ENCODE measurements at places on chromosomes 2 and 18. TPM values are rescaled to one million over a fixed set of nuclear protein-coding genes. Genes with fewer than 3 reads are reported as not detected.
A peak's percentile ranks its signal among the peaks of the same experiment; 100 is the strongest.

The SCN1A gene
- not detected for total RNA-seq

The CHRNG gene
- not detected for total RNA-seq

The STAT4 gene
- total RNA-seq: 122 TPM

The WDFY1 gene
- 66.2 TPM for total RNA-seq

The TUBA4B gene
- not detected for total RNA-seq

The DLX1 gene
- total RNA-seq: not detected

The CASP10 gene
- total RNA-seq: 47.8 TPM

The RIT2 gene
- total RNA-seq: not detected

The IL1RL1 gene
- 0.58 TPM for total RNA-seq

The TMEM178A gene
- total RNA-seq: 0.43 TPM

The FAM124B gene
- 2.1 TPM for total RNA-seq

The LINC00305 gene
- total RNA-seq: not detected

The COL4A3 gene
- not detected for total RNA-seq

The RGPD4 gene
- total RNA-seq: not detected

The ITGB1BP1 gene
- 112 TPM for total RNA-seq

The CCDC85A gene
- not detected for total RNA-seq

The SERPINB13 gene
- not detected for total RNA-seq

The CDKL4 gene
- total RNA-seq: 0.25 TPM

The ZNF396 gene
- 0.95 TPM for total RNA-seq

The MBD2 gene
- total RNA-seq: 133 TPM

The ATP8B1 gene
- total RNA-seq: not detected

The ZSCAN30 gene
- total RNA-seq: 14.6 TPM

The CDCA7 gene
- 65.2 TPM for total RNA-seq

The ZNF2 gene
- total RNA-seq: 3.9 TPM

GRCh38 chr2:152440049-152440448 lies 105.1 kb downstream of the FMNL2 start:
- no peak overlapping the region for H3K27ac ChIP-seq
- no peaks in the 10 kb centered on the region for H3K4me1 ChIP-seq
- peaks cover 17% of the 10 kb centered on the region for H3K27me3 ChIP-seq
- no peak overlapping the region for H3K4me3 ChIP-seq

- no peak for DNase-seq
- H3K36me3 ChIP-seq: peaks cover 3% of the 10 kb centered on the region
- peaks cover 54% of the 10 kb centered on the region for H3K4me1 ChIP-seq
- H3K27me3 ChIP-seq: no peaks in the 10 kb centered on the region
- H3K4me3 ChIP-seq: no peak overlapping the region
Observed at GRCh38 chr2:24579053-24579803, 88.2 kb downstream of the NCOA1 start.

DNA sequence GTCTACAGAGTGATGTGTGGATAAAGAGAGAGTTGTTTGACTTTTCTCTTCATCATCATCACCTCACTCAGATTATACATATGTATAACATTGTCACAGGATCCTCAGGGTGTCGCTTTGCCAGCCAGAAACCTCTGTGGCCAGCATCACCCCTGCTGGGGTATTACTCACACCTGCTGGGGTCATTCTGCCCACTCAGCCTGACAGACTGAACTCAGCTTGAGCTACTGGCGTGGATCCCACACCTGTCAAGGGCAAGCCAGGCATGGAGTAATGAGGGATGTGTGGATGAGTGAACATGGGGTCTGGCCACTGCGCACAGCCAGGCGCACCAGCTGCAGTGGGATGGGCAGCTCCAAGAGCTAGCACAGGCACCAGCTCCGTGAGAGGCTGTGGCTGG lies 870.6 kb downstream of the CBLN2 start:
- H3K4me1 ChIP-seq: no peaks in the 10 kb centered on the region
- DNase-seq: no peak
- H3K27ac ChIP-seq: no peak overlapping the region

DNA sequence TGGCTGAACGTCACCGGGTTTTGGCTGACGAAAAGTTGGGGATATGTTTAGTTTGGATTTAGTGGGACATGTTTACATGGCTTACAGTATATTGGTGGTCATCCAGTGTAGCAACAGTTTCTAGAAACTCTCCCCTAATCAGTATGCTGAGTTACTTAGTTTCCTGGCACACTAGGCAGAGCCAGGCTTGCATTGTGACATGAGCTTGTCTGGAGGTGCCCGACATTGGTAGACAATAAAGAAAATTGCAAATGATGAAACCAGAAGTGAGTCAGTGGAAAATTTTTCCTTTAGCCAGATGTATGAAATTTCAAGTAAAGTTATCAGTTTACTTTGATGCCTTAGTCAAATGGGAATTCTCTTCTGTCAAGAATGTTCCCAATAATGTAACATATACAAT lies 276.1 kb downstream of the RDH14 start:
- no peak for DNase-seq
- no peaks in the 10 kb centered on the region for H3K36me3 ChIP-seq
- no peaks in the 10 kb centered on the region for H3K27me3 ChIP-seq
- no peak overlapping the region for H3K27ac ChIP-seq

- H3K36me3 ChIP-seq: no peaks in the 10 kb centered on the region
- H3K27ac ChIP-seq: no peak overlapping the region
- DNase-seq: no peak
- H3K4me3 ChIP-seq: no peak overlapping the region
- H3K4me1 ChIP-seq: no peaks in the 10 kb centered on the region
- no peaks in the 10 kb centered on the region for H3K27me3 ChIP-seq
Observed at GRCh38 chr18:44341759-44342158, 338.9 kb upstream of the SETBP1 start.

GRCh38 chr2:98461498-98462049 lies 16.9 kb downstream of the INPP4A start:
- DNase-seq: no peak
- peaks cover 95% of the 10 kb centered on the region for H3K4me1 ChIP-seq
- peak overlapping the region; percentile 97 for H3K27ac ChIP-seq
- no peaks in the 10 kb centered on the region for H3K27me3 ChIP-seq
- no peak overlapping the region for H3K4me3 ChIP-seq

- DNase-seq: no peak
- H3K36me3 ChIP-seq: no peaks in the 10 kb centered on the region
Observed at GRCh38 chr18:48165111-48165866, 234.8 kb upstream of the SMAD2 start.

- peaks cover 6% of the 10 kb centered on the region for H3K4me1 ChIP-seq
- H3K27ac ChIP-seq: no peak overlapping the region
- DNase-seq: no peak
- no peak overlapping the region for H3K4me3 ChIP-seq
Observed at GRCh38 chr18:58525928-58526424, 102.9 kb downstream of the ALPK2 start.

DNA sequence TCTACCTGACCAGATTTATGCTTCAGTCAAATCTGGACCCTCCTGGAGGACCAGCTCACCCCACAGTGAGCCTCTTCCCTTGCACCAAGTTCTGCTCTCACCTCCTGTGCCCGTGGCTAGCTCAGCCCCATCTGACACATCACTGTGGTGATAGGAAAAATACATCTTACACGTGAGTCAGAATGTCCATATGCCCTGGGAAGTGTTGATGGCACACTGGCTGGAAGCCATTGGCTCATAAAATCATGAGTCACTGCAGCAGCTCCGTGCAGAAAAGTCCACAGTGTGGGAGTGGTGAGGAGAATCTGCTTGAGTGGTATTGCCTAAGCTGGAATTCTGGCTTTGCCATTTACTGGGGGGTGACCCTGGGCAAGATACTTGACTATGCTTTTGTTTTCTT lies 42.6 kb upstream of the RAPGEF4 start:
- DNase-seq: no peak
- no peak overlapping the region for H3K4me3 ChIP-seq
- H3K36me3 ChIP-seq: no peaks in the 10 kb centered on the region
- H3K27ac ChIP-seq: no peak overlapping the region
- peaks cover 2% of the 10 kb centered on the region for H3K27me3 ChIP-seq

GRCh38 chr2:223969856-223970255 lies 12.6 kb downstream of the MRPL44 start:
- H3K36me3 ChIP-seq: peaks cover 25% of the 10 kb centered on the region
- H3K4me1 ChIP-seq: peaks cover 5% of the 10 kb centered on the region
- H3K27me3 ChIP-seq: no peaks in the 10 kb centered on the region
- H3K27ac ChIP-seq: no peak overlapping the region
- DNase-seq: no peak

DNA sequence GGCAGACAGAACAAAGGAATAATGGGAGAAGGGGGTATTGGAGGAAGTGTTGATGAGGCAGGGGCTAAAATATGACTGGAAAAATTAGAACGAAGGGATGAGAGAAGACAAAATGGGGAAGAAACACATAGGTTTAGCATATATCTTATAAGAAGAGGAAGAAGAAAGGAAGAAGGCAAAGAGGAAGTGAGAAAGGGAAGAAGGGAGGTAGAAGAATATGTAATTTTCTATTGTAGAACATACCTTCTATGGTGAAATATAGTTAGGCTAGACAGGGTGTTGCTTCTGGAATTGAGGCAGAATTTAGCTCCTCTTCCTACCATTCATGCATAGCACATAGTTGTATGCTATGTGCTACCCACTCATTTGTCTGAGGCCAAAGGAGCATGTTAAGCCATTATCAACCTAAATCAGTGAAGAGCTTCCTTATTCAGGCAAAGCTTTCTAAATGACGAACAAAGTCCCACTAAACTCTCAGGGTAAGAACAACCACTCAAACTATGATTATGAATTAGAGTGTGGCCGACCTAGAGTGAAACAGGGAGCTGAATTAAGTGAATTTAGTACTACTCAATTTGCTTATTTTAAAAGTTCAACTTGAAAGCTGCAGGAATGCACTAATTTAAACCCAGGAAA lies 180.9 kb upstream of the GALNT5 start:
- no peaks in the 10 kb centered on the region for H3K27me3 ChIP-seq
- no peak overlapping the region for H3K27ac ChIP-seq
- DNase-seq: no peak
- no peaks in the 10 kb centered on the region for H3K4me1 ChIP-seq
- H3K4me3 ChIP-seq: no peak overlapping the region

GRCh38 chr2:19109518-19109917 lies 248.9 kb downstream of the OSR1 start:
- H3K36me3 ChIP-seq: no peaks in the 10 kb centered on the region
- no peak overlapping the region for H3K27ac ChIP-seq
- no peaks in the 10 kb centered on the region for H3K4me1 ChIP-seq
- no peaks in the 10 kb centered on the region for H3K27me3 ChIP-seq
- DNase-seq: no peak
- H3K4me3 ChIP-seq: no peak overlapping the region

DNA sequence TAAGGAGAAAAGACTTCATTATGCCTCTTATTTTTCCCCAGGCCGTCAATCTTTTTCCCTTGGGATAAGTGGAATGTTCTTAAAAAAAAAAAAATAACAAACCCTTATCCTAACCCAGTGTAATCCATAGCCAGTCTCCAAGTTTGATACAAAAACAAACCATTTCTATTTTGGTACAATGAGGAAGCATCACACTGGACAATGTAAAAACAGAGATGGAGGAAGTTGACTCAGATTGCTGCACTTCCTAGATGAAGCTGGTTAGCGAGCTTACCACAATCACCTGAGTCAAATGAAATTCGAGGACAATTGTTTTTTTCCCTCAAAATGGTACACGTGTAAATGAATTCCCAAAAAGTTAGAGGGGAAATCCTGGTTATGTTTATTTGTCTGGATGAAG lies 259.7 kb downstream of the TCF4 start:
- H3K36me3 ChIP-seq: no peaks in the 10 kb centered on the region
- DNase-seq: no peak
- no peaks in the 10 kb centered on the region for H3K4me1 ChIP-seq
- H3K27ac ChIP-seq: no peak overlapping the region

DNA sequence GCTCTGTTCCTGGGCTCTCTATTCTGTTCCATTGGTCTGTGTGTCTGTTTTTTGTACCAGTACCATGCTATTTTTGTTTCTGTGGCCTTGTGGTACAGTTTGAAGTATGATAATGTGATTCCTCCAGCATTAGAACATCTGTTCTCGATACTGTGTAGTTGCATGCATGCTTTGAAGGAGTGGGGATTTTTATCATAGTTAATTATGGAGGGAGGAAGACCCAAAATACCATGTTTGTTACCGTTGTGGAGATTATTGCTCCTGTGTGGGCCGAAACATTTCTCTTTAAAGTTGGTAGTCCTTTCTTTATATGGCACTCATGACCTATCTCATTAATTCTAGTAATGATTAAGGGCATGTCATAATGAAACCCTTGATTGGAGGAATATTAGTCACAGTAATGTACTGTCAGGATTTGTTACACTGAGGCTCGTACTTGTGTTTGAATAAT lies 87.6 kb downstream of the TTC27 start:
- H3K4me3 ChIP-seq: no peak overlapping the region
- peaks cover 27% of the 10 kb centered on the region for H3K36me3 ChIP-seq

GRCh38 chr18:77108821-77109647 lies 23.5 kb downstream of the MBP start:
- H3K27me3 ChIP-seq: no peaks in the 10 kb centered on the region
- no peak for DNase-seq
- H3K4me1 ChIP-seq: peaks cover 90% of the 10 kb centered on the region
- peak overlapping the region; percentile 36 for H3K27ac ChIP-seq
- peaks cover 59% of the 10 kb centered on the region for H3K36me3 ChIP-seq

DNA sequence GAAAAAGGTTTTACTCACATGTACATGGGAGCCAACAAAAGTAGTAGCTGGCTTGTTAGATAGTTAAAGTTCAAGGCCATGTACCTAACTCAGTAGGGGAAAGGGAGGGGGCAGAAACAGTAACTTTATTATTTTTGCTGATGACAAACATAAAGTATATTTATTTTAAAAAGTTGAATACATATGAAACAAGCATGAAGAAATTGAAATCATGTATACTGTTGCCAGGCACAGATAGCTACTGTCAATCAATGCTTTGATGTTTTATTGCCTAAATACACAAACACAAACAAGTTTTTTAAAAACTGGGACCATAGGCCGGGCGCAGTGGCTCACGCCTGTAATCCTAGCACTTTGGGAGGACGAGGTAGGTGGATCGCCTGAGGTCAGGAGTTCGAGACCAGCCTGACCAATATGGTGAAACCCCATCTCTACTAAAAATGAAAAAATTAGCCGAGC lies 7.6 kb upstream of the PSD4 start:
- H3K4me1 ChIP-seq: peaks cover 51% of the 10 kb centered on the region
- DNase-seq: no peak
- no peak overlapping the region for H3K4me3 ChIP-seq
- peaks cover 10% of the 10 kb centered on the region for H3K36me3 ChIP-seq
- no peak overlapping the region for H3K27ac ChIP-seq
- no peaks in the 10 kb centered on the region for H3K27me3 ChIP-seq

- H3K4me3 ChIP-seq: no peak overlapping the region
- H3K27ac ChIP-seq: no peak overlapping the region
Observed at GRCh38 chr2:37466533-37467222, 122.2 kb downstream of the QPCT start.
